Activated T-cell treated with anti-CD3 and anti-CD28 coated beads, Interleukin-2, amount 50 U/mL, for 4 hours (primary cell): ENCODE measurements at places on chromosomes 5 and 9. TPM values are rescaled to one million over a fixed set of nuclear protein-coding genes. Genes with fewer than 3 reads are reported as not detected.
A peak's percentile ranks its signal among the peaks of the same experiment; 100 is the strongest.

DNA sequence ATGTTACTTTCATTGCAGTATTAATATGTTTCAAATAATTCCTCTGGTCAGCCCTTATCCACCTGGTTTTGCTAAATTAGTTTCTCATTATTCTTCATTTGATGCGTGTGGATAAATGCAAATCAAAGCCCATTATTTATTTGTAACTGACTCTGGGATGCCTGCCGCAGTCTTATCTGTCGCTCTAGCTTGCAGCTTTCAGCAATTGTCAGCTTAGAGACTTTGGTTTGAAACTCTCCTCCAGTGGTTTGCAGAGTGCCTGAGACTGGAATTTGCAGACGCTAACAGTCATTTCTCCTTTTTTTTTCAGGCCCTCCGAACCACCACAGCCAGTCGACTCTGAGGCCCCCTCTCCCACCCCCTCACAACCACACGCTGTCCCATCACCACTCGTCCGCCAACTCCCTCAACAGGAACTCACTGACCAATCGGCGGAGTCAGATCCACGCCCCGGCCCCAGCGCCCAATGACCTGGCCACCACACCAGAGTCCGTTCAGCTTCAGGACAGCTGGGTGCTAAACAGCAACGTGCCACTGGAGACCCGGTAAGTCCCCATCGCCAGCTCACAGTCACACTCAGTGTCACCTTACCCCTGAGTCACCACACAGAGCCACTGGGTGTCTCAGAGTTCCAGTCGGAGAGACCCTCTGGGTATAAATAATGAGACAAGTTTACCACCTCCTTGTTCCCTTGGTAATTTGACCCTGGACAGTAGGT lies 339.0 kb upstream of the WWC1 start:
- DNase-seq, result no peak

GRCh38 chr9:133842174-133842573 lies 104.0 kb upstream of the SARDH start:
- DNase-seq, result no peak

DNA sequence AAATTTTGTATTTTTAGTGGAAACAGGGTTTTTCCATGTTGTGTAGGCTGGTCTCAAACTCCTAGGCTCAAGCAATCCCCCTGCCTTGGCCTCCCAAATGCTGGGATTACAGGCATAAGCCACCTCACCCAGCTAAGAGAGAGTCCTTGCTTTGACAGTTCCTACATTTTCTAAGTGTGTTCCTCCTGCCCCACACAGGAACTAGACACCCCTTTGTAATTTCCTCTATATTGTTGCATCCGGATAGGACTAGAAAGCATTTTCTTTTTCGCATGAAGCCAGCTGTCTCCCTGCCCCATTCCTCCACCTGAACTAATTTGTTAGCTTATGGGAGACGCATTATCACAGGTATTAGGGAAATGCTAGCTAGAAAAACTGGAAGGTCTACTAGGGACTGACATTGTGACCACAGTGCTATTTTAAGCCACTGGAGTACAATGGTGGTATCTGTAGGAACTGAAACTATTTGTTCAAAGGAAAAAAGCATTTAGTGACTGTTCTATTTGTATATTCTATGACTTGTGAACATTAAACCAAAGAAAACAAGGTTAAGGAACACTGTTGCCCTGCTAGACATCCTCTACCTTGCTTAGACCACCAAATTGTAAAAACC lies 214.1 kb downstream of the SMARCA2 start:
- DNase-seq, result no peak

- no peak for DNase-seq
These were observed 243.4 kb upstream of the KLF4 start for GRCh38 chr9:107732781-107733522.

- no peak for DNase-seq
These were observed 1028.5 kb downstream of the NR2F1-AS1 start for GRCh38 chr5:92552206-92553160.

DNA sequence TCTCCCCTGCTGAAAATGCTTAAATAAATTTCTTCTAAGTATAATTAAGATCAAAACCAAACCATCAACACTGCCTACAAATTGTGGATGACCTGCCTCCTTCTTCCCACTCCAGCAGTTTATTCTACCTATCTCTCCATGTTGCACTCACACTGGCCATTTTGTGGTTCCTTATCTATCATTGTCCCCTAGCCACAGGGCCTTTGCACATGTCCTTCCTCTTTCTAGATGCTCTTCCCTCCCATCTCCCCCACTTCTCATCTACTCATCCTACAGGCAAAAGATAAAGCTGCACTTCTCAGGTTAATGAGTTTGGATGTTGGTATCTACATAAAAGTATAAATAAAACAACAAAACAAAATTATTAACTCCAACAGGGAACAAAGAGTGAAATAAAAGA lies 70.6 kb upstream of the CCNG1 start:
- DNase-seq, result no peak

DNA sequence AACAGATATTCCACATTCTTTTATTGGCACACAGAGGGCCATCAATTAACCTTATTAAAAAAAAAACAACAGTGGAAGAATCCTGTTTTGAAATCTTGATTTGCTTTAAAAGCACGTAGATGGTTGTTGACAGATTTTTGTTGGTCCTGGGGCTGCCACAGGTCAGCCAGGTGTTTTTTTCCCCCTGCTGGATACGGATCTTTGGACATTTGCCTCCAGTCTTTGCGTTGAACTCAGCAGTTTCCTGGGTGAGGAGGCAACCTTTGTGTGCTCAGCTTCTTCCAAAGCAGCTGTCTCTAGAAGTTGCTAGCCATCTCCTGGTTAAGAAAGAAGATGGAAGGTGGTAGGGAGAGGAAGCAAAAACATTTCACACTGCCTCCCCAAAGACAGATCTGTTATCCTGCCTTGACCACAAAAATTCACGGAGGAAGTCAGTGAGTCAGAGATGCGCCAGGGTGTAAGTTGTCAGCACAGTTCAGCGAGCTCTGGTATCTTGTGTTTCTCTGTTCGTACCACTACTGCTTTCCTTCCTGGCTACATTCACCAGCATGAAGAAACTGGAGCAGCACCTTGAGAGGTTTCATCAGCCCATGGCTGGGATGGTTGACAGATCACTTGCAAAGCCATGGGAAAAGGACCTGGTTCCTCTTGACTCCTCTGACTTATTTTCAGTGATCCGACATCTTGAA lies 207.3 kb downstream of the ARHGAP26 start:
- DNase-seq, result peak; percentile 34

GRCh38 chr5:110634475-110634874 lies 92.0 kb downstream of the TMEM232 start:
- DNase-seq, result no peak

GRCh38 chr5:125225424-125225823 lies 479.0 kb upstream of the ZNF608 start:
- DNase-seq, result no peak

- no peak for DNase-seq
These were observed 72.0 kb upstream of the C9orf72 start for GRCh38 chr9:27645161-27645840.

- DNase-seq, result no peak
These were observed 131.2 kb upstream of the IQGAP2 start for GRCh38 chr5:76271836-76272235.

GRCh38 chr5:142845402-142845921 lies 75.3 kb downstream of the ARHGAP26 start:
- DNase-seq, result no peak

DNA sequence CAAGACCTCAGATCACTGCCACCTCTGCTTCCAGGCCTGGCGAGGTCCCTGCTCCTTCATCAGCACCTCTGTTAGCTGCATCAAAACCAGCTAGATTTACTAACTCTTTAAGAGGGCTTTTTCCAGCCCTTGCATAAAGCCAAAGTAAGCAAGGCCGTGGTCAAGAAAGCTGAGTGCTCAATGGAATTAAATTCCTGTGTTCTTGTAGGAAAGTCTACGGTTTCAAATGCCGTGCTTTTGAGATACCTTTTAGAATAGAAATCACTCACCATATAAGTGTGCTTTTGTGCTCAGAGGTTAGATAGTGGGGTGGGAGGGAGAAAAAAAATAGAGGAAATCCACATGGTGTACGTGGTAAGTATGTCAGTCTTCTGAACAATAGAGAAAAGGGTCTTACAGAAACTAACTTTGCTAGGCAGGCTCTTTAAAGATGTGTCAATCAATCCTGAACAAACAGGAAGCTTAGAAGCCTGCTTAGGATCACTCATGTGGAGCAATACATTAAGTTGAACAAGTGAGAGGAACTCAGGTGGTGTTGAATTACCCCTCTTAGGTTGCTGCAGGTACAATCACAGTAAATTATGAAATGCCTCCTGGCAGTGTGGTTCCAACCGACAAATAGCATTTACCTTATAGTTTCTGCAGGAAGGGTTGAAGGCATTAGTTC lies 79.7 kb downstream of the SEMA6A start:
- no peak for DNase-seq

The IL3 gene
- 152 TPM for total RNA-seq

The CDC20B gene
- total RNA-seq, result 0.16 TPM

The PROB1 gene
- total RNA-seq, result 4.8 TPM

The ADAMTS19 gene
- total RNA-seq, result 0.14 TPM

The STK32A gene
- total RNA-seq, result not detected

The PCDH12 gene
- total RNA-seq, result 0.65 TPM

The CD14 gene
- total RNA-seq, result 0.50 TPM
